ENCODE measurements at places on chromosomes 1 and 21.

GRCh38 chr1:35810096-35810881, 2.5 kb downstream of the AGO4 start:
- DNase-seq = no peak

DNA sequence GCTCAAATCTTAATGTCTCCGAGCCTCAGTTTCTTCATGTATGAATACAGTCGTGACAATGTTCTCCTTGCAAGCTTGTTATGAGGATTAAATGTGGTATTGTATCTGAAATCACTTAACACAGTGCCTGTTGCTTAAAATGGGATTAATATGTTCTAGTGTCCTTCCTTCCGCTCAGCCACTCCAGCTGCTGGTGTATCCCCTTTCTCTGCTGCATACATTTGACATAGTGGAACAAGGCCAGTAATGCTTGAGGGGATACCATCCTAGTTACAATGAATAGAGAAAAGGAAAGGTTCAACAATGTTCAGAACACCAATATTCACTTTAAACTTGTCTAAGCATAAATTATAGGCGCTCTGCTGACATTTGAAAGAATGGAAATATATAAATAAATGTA, 64.0 kb downstream of the PROX1 start:
- DNase-seq = no peak

DNA sequence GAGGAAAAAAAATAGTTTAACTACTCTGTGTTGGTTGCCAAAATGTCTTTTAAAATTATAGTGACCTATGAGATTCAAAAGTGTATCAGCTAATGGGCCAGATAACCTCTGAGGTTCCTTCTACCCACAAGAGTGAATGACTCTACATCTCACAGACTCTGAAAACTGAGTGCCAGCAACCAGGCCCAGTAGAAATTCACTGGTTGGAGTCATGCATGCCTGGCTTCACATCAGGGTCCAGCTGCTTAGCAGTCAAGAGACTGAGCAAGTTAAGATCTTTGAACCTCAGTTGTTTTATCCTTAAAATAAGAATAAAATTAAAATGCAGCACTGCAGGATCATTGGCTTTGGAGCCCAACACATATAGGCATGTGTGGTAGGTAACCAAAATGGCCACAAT, 342.6 kb upstream of the NFIA start:
- no peak for DNase-seq

DNA sequence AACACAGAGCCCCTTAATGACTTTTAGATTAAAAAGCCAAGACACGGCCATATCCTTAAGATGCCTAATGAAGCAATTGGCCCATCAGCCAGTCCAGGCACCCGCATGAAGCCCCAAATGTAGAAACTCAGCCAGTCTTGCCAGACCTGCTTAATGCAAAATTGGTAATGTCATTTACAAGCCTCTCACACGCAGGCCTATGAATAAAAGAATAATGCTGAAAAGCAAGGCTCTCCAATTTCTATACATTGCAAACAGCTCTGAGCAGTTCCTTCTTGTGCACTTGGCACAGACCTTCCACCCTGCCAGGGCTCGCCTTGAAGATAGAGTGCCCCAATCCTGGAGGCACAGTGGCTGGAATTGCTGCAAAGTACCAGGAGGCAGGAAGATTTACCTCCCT, 498.9 kb downstream of the NPHP4 start:
- DNase-seq = no peak

DNA sequence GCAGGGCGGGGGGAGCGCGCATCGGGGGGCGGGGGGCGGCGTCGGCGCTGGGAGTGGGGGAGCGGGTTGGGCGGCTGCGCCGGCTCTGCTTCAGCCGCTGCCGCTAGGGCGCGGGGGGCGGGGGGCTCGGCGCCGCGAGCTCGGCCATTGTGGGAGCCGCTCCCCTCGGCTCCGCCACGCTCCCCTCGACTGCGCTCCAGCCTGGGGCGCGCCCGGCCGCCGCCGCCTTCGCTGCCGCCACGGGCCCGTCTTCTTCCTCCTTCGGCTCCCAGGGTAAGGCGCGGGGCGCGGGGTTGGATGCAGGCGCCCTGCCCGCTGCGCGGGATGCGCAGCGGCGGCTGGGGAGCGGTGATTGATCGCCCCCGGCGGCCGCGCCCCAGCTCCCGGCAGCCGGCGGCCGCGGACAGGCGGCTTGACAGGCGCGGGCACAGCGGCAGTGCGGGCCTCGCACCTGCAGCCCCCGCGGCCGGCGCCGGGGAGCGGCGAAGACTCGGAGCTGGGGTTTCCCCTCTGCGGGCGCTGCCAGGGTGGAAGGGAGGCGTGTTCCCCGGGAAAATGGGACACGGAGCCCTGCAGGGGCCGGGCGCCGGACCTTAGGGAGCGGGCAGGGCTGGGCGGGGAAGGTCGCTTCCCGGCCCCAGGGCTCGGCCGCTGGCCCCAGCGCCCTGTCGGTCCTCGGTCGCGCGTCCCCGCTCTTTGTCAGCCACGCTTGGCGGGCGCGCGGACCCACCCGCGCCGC, 55.3 kb downstream of the NDUFS5 start:
- no peak for DNase-seq
